ENCODE measurements at places on chromosomes 2 and 18.

- no peak for DNase-seq
Observed at GRCh38 chr2:108074150-108074549, 87.8 kb downstream of the SLC5A7 start.

GRCh38 chr2:62334009-62334408 lies 138.1 kb downstream of the B3GNT2 start:
- no peak for DNase-seq

DNA sequence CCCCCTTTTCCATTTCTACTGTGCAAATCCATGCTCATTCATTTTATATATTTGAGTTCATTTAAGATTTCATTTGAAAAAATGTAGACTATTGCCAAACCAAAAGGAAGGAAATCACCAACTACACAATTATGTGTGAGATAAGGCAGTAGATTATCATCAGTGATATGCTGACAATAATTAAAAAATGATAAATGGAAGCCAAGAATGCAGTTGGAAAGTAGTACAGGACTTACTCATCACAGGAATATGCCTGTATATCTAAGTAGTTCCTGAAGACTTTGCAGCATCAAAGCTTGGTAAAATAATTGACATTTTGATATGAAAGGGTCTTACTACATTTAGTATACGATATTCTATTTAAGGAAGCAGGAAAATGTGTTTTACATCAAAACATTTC lies 166.1 kb upstream of the OTX1 start:
- no peak for DNase-seq

DNA sequence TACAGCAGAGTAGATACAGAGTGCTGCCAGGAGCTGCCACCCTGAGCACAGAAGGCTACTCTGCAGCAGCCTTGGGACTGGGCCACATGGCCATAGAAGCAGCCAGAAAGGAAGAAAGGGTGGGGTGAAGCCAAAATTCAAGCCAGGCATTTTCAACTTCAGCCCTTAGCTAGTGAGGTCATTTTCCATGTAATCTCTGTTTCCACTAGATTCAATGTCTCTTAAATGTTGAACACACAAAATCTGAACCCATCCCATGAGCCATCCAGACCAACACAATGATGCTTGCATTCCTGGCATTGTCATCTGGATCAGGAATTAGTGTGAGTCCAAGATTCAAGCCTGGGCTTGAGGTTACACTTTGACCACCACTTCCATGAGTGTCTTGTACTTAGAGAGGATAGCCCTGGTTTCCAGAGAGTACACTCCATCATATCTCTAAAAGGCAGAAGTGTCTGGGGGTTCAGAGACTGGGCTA lies 243.6 kb downstream of the OSR1 start:
- no peak for DNase-seq

- no peak for DNase-seq
Observed at GRCh38 chr2:147542351-147542750, 302.5 kb upstream of the ACVR2A start.

DNA sequence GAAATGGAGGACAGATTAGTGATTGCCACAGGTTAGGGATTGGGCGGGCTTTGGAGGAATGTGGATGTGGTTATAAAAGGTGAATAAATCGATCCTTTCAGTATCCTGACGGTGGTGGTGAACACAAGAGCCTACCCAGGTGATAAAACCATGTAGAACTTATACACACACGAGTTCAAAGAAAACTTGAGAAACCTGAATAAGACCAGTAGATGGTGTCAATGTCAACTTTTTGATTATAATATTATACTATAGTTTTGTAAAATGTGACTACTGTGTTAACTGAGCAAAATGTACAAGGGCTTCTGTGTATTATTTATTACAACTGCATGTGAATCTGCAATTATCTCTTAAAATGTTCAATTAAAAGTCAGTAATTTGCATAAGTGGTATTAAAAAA lies 136.3 kb downstream of the ERBB4 start:
- no peak for DNase-seq

DNA sequence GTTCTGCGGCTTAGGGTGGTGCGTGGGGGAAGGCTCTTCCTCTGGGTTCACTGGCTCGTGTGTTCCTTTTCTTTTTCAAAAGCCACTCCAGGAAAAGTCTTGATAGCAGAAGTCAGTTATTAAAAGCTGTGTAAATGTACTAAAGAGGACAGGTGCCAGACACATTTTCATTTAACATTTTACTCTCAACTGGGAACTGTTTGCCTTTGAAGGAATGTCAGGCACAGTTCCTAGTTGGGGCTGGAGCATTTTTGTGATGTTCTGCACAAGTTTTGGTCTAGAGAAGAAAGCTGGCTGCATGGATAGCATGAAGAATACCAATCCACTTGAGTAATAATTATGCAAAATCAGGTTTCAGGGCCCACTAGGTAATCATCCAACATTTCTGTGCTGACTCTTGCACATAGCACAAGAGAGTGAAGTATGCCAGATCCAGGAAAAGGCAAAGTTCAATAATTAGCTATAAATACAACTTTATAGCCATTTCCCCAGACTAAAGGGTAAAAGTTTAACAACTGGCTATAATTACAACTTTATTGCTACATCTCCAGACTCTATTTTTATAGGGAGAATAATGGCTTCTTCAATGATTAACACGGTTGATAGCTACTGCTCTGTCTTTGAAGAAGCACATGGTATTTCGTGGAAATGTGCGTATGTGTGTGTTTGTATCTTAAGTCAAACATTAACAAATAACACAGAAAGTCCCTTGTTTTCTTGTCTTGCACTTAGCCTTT lies 16.2 kb downstream of the SCYGR8 start:
- no peak for DNase-seq

- DNase-seq = no peak
Observed at GRCh38 chr2:20227894-20228505, 3.1 kb upstream of the SDC1 start.

GRCh38 chr2:219907011-219907365 lies 279.6 kb downstream of the SLC4A3 start:
- DNase-seq = no peak
